ENCODE measurements at places on chromosomes 11 and 22.

- H3K36me3 ChIP-seq = no peaks in the 10 kb centered on the region
- no peaks in the 10 kb centered on the region for H3K27me3 ChIP-seq
- no peak overlapping the region for H3K27ac ChIP-seq
- DNase-seq = no peak
- no peaks in the 10 kb centered on the region for H3K4me1 ChIP-seq
- H3K4me3 ChIP-seq = no peak overlapping the region
Observed at GRCh38 chr11:97567801-97568200, 1178.0 kb downstream of the JRKL start.

- no peak overlapping the region for H3K27ac ChIP-seq
- H3K27me3 ChIP-seq = no peaks in the 10 kb centered on the region
- no peaks in the 10 kb centered on the region for H3K36me3 ChIP-seq
- no peak for DNase-seq
- H3K4me3 ChIP-seq = no peak overlapping the region
Observed at GRCh38 chr11:8838248-8838647, 72.7 kb upstream of the AKIP1 start.

GRCh38 chr22:40204321-40205116, 26.8 kb downstream of the TNRC6B start:
- no peaks in the 10 kb centered on the region for H3K27me3 ChIP-seq
- no peak overlapping the region for H3K27ac ChIP-seq
- peaks cover 5% of the 10 kb centered on the region for H3K36me3 ChIP-seq
- peaks cover 6% of the 10 kb centered on the region for H3K4me1 ChIP-seq
- DNase-seq = no peak

DNA sequence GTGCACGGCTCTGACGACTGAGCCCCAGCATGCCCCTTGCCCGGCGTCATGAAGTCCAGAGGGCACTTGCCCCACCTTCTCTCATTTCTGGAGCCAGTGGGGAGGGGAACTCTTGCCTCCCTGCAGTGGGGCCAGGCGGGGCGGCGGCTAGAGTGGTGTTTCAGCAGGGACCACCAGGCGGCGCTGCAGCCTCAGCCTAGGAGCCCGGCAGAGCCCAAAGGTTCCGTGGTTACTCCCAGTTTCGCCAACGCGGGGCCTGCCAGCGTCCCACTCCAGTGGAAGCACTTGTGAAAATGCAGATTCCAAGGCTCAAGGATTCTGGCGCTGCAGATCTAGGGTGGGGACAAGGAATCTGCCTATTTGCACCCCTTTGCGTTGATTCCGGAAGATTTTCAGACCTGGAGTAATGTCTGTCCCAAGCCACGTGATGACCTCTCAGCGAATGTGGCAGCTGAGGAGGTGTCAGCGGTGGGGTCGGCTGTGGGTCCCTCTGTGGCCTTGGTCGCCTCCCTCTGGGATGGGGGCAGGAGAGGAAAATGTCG, 55.7 kb downstream of the CD82 start:
- H3K4me1 ChIP-seq = peaks cover 26% of the 10 kb centered on the region
- no peaks in the 10 kb centered on the region for H3K27me3 ChIP-seq
- peak; percentile 74 for DNase-seq
- no peak overlapping the region for H3K27ac ChIP-seq
- no peak overlapping the region for H3K4me3 ChIP-seq
- peaks cover 5% of the 10 kb centered on the region for H3K36me3 ChIP-seq

DNA sequence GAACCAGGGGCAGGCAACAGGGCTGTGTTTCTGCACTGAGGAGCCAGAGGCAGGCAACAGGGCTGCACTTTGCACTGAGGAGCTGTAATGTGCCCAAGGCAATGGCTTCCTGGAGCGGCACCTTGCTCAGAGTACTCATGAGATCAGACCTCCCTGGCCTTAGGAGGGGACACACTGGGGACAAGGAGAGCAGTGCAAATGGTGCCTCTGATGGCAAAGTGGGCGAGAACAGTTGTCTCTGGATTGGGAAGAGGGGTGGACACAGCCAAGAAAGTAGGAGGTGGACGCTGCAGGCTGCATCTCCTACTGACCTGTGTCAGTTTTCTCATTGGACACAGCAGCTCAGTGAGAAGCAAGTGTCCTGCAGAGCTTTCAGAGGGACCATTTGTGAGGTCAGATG, 1443.3 kb downstream of the TBC1D22A start:
- H3K4me1 ChIP-seq = no peaks in the 10 kb centered on the region
- H3K27ac ChIP-seq = no peak overlapping the region
- H3K27me3 ChIP-seq = peaks cover 35% of the 10 kb centered on the region
- no peak overlapping the region for H3K4me3 ChIP-seq
- H3K36me3 ChIP-seq = no peaks in the 10 kb centered on the region
- no peak for DNase-seq

DNA sequence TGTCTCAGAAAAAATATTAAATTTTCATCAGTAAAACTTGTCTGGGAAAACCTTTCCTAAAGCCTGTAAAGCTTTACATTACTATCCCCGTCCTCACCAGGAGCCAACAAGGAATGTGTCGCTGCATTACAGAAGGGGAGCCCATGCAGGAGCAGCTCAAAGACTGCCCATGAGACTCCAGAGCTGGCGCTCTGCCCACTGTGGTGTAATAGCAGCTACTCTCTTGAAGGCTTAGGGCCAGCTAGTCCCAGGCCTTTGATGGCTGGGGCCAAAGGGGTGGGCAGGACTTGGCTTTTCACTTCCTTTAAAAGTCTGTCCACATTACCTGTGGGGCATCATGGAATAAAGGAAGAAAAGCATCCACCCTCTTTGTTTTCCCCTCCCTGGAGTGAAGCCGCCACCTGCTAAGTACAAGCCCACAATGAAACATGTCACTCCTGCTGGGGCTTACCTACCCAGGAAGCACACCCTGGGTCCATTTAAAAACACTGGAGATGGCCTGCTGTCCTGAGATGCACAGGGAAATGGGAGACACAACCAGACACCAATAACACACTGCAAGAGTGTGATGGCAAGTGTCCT, 150.7 kb downstream of the ADAMTS15 start:
- H3K36me3 ChIP-seq = no peaks in the 10 kb centered on the region
- H3K27me3 ChIP-seq = no peaks in the 10 kb centered on the region
- H3K4me1 ChIP-seq = no peaks in the 10 kb centered on the region

- no peaks in the 10 kb centered on the region for H3K36me3 ChIP-seq
- H3K27me3 ChIP-seq = peaks cover 5% of the 10 kb centered on the region
- no peak overlapping the region for H3K4me3 ChIP-seq
- DNase-seq = no peak
- no peaks in the 10 kb centered on the region for H3K4me1 ChIP-seq
Observed at GRCh38 chr11:1194231-1194976, 28.5 kb upstream of the MUC5B start.

- H3K27ac ChIP-seq = no peak overlapping the region
- no peaks in the 10 kb centered on the region for H3K27me3 ChIP-seq
- H3K36me3 ChIP-seq = no peaks in the 10 kb centered on the region
- DNase-seq = no peak
Observed at GRCh38 chr22:24772493-24773220, 1.9 kb downstream of the PIWIL3 start.

- H3K27ac ChIP-seq = no peak overlapping the region
- DNase-seq = no peak
- no peak overlapping the region for H3K4me3 ChIP-seq
- no peaks in the 10 kb centered on the region for H3K27me3 ChIP-seq
Observed at GRCh38 chr11:85313741-85314140, 313.4 kb downstream of the DLG2 start.

GRCh38 chr22:26367402-26368245, 61.4 kb upstream of the ASPHD2 start:
- H3K27ac ChIP-seq = no peak overlapping the region
- H3K27me3 ChIP-seq = no peaks in the 10 kb centered on the region
- no peak overlapping the region for H3K4me3 ChIP-seq
- H3K36me3 ChIP-seq = no peaks in the 10 kb centered on the region

Measured in common myeloid progenitor, CD34-positive (primary cell).